ENCODE measurements at places on chromosomes 6 and 20. TPM values are rescaled to one million over a fixed set of nuclear protein-coding genes. Genes with fewer than 3 reads are reported as not detected.

DNA sequence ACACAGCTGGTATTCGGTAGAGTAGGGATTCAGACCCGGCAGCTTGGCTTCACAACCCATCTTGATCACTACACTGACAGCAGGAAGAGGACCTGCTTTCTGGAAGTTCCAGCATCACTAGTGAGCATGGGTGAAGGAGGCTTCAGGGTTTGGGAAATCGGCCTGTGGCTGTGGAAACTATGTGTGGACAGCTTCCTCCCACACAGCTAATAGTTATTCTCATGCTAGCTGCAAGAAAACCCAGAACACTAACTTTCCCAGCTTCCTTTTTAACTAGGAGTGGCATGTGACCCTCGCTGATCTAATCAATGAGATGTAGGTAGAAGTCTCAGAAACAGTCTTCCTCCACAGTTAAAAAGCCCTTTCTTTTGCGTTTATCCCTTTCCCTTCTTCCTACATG lies 36.3 kb upstream of the SIRPA start:
- H3K36me3 ChIP-seq = no peaks in the 10 kb centered on the region
- no peak for DNase-seq
- H3K4me3 ChIP-seq = no peak overlapping the region

GRCh38 chr6:34094474-34095135 lies 51.3 kb downstream of the GRM4 start:
- H3K27ac ChIP-seq = no peak overlapping the region
- H3K4me1 ChIP-seq = no peaks in the 10 kb centered on the region
- no peak for DNase-seq
- no peaks in the 10 kb centered on the region for H3K27me3 ChIP-seq

DNA sequence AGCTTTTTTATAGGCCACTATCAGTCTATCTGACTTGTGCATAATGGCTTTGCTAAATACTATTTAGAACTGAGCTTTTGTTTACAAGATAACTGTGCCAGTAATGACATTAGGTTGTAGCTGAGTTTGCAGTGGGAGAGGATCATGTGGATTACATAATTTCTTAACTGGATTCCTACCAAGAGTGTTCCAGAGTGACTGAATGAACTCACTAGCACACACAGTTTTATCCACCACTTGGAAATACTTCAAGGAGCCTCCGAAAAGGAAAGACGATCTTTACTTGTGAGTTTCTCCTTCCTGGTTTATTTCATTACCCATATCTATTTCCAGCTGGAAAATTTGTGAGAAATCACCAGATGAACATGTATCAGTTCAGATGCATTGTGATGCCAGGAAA lies 10.9 kb upstream of the SYNE1 start:
- no peaks in the 10 kb centered on the region for H3K36me3 ChIP-seq
- no peak for DNase-seq
- no peaks in the 10 kb centered on the region for H3K27me3 ChIP-seq
- no peaks in the 10 kb centered on the region for H3K4me1 ChIP-seq

- no peaks in the 10 kb centered on the region for H3K4me1 ChIP-seq
- H3K27ac ChIP-seq = no peak overlapping the region
- H3K36me3 ChIP-seq = no peaks in the 10 kb centered on the region
- no peak for DNase-seq
- H3K4me3 ChIP-seq = no peak overlapping the region
- H3K27me3 ChIP-seq = no peaks in the 10 kb centered on the region
Measured at GRCh38 chr20:62355516-62355877, 11.6 kb downstream of the LAMA5 start.

- H3K27me3 ChIP-seq = no peaks in the 10 kb centered on the region
- no peaks in the 10 kb centered on the region for H3K4me1 ChIP-seq
- no peak for DNase-seq
Measured at GRCh38 chr6:150091476-150091875, 22.6 kb upstream of the ULBP3 start.

- H3K4me3 ChIP-seq = no peak overlapping the region
- no peak for DNase-seq
- no peak overlapping the region for H3K27ac ChIP-seq
- peaks cover 93% of the 10 kb centered on the region for H3K36me3 ChIP-seq
- H3K27me3 ChIP-seq = no peaks in the 10 kb centered on the region
Measured at GRCh38 chr6:137206577-137206976, 12.6 kb downstream of the IFNGR1 start.

DNA sequence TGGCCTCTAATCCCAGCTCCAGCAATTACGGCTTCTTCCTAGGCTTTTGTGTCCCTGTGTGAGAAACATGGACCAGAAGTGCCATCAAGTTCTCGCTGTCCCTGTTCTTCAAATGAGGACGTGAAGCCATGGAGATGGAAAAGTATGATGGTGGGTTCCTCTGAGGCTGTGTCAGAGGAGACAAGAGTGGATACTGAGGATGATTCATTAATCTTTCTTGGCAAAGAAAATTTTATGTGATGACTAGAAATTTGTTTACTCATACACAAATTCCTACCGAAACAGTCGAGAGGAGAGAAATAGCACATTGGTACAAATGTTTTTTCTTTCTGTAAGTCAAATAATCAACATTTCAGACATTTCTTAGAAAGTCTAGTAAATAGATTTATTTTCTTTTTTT lies 35.0 kb upstream of the PNRC1 start:
- peaks cover 15% of the 10 kb centered on the region for H3K27me3 ChIP-seq
- no peaks in the 10 kb centered on the region for H3K36me3 ChIP-seq
- peaks cover 8% of the 10 kb centered on the region for H3K4me1 ChIP-seq
- no peak for DNase-seq
- no peak overlapping the region for H3K27ac ChIP-seq

DNA sequence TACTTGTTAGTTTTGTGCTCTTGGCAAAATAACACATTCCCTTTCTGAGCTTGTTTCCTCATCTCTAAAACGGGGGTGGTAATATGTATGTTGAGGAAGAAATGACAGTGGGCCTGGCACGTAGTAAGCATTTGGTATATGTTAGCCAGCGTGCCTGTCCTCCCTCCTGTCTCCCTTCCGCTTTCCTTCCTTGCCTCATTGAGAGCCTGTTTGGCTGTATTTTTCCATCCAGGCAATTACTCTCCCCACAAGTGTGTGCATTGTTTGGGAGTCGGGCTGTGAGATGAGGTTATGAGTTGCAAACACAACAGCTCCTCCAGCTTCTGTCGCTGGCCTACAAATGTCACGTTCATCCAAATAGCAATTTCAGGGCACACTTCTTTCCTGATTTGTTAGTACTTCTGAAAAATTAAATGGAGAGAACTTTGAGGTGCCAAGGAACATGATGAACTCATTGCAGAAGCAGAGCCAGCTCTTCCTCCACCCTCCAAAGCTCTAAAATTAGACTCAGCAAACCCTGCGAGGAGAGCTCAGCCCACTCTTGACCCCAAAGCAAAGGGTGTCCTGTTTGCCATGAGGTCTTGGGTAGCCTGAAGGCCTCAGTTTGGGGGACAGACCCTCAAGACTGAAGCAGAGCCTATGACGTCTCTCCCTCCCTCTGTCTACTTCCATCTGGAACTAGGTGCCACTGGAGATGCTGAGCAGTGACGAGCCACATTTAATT lies 50.7 kb upstream of the TOX2 start:
- DNase-seq = no peak
- H3K36me3 ChIP-seq = no peaks in the 10 kb centered on the region
- H3K27ac ChIP-seq = no peak overlapping the region
- no peaks in the 10 kb centered on the region for H3K27me3 ChIP-seq
- H3K4me1 ChIP-seq = no peaks in the 10 kb centered on the region

DNA sequence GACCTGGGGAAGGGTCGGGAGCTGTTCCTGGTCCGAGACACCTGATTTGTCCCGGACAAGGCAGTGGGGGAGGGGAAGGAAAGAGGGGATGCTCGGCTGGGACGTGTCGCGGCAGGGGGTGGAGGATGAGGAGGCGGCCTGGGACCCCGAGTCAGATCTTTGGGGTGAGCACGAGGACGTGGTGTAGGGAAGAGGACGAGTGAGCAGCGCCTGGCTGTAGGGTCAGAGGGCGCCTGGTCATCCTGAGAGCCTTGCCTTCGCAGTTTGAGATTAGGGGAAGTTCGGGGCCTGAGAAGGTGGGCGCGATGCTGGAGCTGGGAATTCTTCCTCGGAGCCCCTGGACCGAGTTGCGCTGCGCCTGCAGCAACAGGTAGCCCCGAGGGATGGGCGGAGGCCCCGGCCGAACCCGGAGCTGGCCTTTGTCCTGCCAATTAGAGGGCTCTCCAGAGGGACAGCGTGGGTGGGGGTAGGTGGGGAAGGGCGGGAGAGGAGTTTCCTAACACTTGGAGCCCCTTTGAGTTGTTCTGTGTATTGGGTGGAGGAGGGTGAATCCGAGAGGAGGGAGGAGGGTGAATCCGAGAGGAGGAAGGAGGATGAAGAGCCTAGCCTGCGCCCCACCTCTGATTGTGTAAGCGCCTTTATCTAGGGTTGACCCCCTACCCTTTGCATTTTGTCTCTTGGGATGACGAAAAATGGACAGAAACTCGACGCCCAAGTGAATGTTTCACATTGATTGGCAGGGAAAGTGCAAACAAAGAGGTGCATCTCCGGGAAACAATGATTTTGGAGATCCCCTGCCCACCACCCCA lies 72.0 kb downstream of the SOX4 start:
- H3K36me3 ChIP-seq = peaks cover 10% of the 10 kb centered on the region
- H3K27me3 ChIP-seq = no peaks in the 10 kb centered on the region
- peaks cover 3% of the 10 kb centered on the region for H3K4me1 ChIP-seq
- H3K27ac ChIP-seq = peak overlapping the region; percentile 85
- peak overlapping the region; percentile 86 for H3K4me3 ChIP-seq
- DNase-seq = peak; percentile 88

DNA sequence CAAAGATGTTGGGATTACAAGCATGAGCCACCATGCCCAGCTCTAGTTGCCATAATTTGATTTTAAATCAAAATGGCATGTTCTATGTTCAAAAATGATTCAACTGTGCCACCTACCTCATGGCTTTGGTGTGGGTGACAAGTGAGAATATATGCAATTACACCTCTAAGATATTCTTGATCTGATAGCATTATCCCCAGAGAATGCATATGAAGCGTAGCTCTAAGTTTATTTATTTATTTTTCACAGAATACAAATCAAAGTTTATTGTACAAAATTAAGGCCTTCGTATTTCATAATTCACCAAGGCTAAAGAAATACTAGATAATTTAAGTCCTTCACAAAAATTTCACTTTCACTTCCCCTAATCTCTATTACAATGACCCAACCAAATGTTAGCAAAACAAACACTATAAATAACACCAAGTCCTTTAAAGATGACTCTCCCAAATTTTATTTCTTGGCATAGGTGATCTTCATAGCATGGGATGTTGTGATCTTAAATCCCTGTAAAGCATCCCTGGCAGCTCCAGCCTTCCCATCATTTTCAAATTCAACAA lies 205.9 kb upstream of the TAB2 start:
- no peak for DNase-seq
- no peaks in the 10 kb centered on the region for H3K4me1 ChIP-seq
- no peak overlapping the region for H3K27ac ChIP-seq
- no peaks in the 10 kb centered on the region for H3K27me3 ChIP-seq

DNA sequence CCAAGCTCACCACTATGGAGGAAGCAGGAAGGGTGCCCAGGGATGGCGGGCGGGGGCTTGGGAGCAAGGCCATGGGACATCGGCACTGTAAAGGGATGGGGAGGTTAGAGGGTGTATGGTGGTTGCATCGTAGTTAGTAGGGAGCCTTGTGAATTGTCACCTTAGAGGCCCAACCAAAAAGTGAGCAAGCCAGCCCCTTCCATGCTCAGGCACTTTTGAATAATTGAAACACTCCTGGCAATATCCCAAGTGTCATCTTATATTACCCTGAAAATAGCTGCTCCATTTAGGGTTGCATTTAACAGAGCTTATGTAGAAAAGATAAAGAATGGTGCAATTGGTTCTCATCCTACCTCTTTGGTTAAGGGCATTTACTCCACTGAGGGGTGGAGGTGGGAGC lies 169.2 kb downstream of the SAMD5 start:
- no peak overlapping the region for H3K4me3 ChIP-seq
- DNase-seq = no peak
- peaks cover 4% of the 10 kb centered on the region for H3K4me1 ChIP-seq

DNA sequence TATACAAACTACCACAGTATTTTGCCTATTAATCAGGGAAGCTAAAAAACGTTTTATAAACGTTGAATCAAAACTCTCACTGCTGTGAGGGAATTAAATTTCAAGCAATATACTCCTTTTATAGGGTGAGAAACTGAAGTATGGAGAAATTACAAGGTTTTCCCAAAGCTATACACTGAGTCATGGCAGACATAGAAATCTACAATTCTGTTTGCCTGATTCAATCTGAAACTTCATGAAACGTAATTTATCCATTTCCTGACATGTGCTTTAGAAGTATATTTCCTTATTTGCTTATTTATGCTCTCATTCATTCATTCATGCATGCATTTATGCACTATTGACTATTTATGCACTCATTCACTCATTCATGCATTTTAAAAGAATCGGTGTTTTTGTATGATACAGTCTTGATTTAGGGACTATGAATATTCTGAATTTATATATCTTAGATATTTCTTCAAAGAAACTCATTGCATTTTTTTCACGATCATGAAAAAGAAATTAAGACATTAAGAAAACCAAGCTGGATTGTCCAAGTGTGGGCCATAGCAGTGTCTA lies 16.5 kb downstream of the EYA4 start:
- DNase-seq = no peak
- H3K4me1 ChIP-seq = no peaks in the 10 kb centered on the region

- no peaks in the 10 kb centered on the region for H3K27me3 ChIP-seq
- no peaks in the 10 kb centered on the region for H3K36me3 ChIP-seq
- H3K27ac ChIP-seq = no peak overlapping the region
- no peak overlapping the region for H3K4me3 ChIP-seq
- H3K4me1 ChIP-seq = no peaks in the 10 kb centered on the region
Measured at GRCh38 chr6:119653329-119653728, 303.8 kb upstream of the MAN1A1 start.

GRCh38 chr6:109236115-109237076 lies 141.1 kb downstream of the CEP57L1 start:
- no peak overlapping the region for H3K4me3 ChIP-seq
- H3K4me1 ChIP-seq = no peaks in the 10 kb centered on the region
- no peak overlapping the region for H3K27ac ChIP-seq
- H3K36me3 ChIP-seq = no peaks in the 10 kb centered on the region
- H3K27me3 ChIP-seq = no peaks in the 10 kb centered on the region
- DNase-seq = peak; percentile 93

Gene TBC1D22B
- 14.3 TPM for total RNA-seq

Gene COL11A2
- total RNA-seq = 2.0 TPM

Gene CENPQ
- 15.5 TPM for total RNA-seq

Gene COMMD7
- total RNA-seq = 66.1 TPM

Gene HLA-DOB
- 0.20 TPM for total RNA-seq

Gene CRISP1
- total RNA-seq = not detected

Gene AHI1
- 7.8 TPM for total RNA-seq

Gene KHDC1
- total RNA-seq = 7.7 TPM

Gene ZFP57
- 1.7 TPM for total RNA-seq

Gene CST5
- not detected for total RNA-seq

Gene ESF1
- 36.9 TPM for total RNA-seq

Gene ANGPT4
- total RNA-seq = 0.07 TPM

Gene RBL1
- 14.1 TPM for total RNA-seq

Gene RNF39
- total RNA-seq = 0.26 TPM

Gene UST
- 14.4 TPM for total RNA-seq
